Fibroblast of mammary gland (primary cell): ENCODE measurements at places on chromosomes 2 and 18.

- no peak for DNase-seq
Measured at GRCh38 chr2:51028829-51029228, 3.1 kb downstream of the NRXN1 start.

DNA sequence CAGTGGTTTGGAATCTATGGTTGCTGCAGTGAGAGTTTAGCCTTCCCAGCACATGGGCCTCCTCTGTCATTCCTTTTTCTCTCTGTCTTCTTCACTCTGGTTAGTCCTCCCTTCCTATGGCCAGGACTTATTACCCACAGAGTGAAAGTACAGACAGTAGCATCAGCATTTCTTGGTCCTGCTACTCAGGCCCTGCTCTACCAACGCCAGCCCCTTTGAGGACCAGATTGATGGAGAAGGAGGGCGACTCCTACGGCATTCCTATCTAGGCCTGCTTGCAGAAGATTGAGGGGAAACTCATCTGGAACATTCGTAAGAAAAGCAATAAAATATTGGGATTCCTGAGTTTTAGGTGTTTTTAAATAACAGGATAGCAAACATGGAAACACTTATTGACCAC lies 43.5 kb downstream of the BMP10 start:
- no peak for DNase-seq

GRCh38 chr2:221203856-221204255 lies 368.2 kb downstream of the EPHA4 start:
- DNase-seq: no peak

DNA sequence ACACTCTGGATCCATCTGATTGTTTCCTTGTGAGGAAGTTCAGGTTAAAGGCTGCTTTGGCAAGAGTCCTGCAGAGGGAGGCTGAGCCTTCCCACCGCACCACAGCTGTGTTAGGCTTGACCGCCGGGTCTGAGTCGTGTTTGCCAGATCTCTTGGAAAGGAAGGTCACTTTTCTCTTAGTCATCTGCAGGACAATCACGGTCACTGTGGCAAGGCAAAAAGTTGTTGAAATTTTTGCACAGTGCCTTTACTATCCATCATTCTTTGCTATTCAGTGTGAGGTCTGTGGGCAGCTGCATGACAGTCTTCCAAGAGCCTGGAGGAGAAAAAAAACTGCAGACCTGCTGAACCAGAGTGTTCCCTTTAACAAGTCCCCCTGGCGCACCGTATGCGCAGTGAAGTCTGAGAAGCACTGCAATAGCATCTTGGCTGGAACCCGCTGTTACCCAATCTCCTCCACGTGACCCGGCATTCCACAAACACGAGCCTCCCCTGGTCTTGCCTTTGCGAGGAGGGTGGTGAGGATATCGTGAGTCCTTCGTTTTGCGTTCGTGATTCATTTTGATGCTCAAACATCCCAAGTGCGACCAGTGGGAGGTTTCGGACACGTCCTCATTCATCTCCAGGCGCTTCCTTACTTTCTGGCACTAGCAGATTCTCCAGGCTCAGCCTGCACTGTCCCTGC lies 23.0 kb downstream of the BIN1 start:
- peak; percentile 99 for DNase-seq

GRCh38 chr2:74414881-74415761 lies 6.3 kb downstream of the C2orf81 start:
- DNase-seq: peak; percentile 37

- DNase-seq: no peak
Measured at GRCh38 chr2:160200921-160201320, 849 bp upstream of the ITGB6 start.

- no peak for DNase-seq
Measured at GRCh38 chr18:74996996-74997395, 211.9 kb downstream of the PTGR3 start.

DNA sequence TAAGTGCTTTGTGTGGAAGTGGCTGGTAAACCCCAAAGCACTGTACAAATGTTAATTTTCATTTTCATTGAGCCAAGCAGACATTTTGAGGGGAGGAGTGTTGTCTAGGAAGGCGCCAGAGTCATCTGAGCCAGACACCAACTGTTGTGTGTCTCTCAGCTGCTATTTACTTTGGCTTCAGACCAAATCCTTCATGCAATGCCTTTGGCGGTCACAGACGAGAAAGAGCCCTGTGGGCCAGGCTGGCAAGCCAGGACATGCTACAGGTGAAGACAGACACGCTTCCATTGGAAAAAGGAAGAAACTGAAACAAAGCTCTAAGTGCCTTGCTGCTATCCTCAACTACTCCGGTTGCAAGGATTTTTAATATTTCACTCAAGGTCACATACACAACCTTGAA lies 115.4 kb upstream of the CDC42EP3 start:
- DNase-seq: no peak

DNA sequence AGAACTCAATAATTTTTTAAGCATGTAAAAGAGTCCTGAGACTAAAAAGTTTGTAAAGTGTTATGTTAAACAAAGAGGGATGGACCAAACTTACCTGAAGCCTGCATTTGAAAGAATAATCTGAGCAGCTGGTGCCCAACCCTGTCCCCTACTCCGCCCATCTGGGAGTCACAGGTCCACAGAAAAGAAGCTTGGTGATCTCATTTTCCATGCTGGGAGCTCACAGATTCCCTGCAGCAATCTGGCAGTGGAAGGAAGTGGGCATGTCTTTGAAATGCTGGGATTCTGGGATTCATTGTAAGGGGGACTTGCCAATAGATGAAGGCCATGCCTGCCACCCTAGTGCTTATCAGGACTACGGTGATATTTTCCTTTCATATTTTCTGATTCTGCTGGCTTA lies 17.9 kb downstream of the CDH2 start:
- no peak for DNase-seq

- DNase-seq: peak; percentile 86
Measured at GRCh38 chr2:101809698-101810097, 112.2 kb downstream of the MAP4K4 start.

GRCh38 chr2:203585516-203585915 lies 50.4 kb upstream of the RAPH1 start:
- no peak for DNase-seq

DNA sequence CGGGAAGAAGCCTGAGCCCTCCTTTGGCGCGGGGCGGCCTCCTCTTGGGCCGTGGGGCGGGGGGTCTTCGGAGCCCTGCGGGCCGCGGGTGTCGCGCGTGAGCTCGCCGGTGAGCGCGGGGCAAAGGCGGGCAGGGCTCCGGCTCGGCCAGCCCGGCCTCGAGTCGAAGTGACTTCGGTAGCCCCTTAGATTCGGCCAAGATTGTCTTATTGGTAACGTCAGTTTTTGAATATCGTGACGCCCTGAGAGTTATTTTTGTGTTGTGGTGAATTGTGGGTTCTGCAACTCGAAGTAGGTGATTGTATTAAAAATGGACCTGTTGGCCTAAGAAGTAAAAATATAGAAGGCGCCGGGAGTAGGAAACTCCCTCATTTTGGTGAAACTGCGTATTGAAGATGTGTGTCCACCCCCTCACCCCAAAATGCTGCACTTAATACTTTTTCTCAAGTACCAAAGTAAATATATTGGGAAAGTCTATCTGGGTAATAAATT lies 669 bp downstream of the MARCHF7 start:
- DNase-seq: peak; percentile 14

GRCh38 chr2:38626326-38627035 lies 23.8 kb upstream of the HNRNPLL start:
- no peak for DNase-seq

GRCh38 chr2:101185085-101185484 lies 33.9 kb upstream of the TBC1D8 start:
- no peak for DNase-seq

GRCh38 chr2:64214281-64215115 lies 70.3 kb upstream of the PELI1 start:
- DNase-seq: no peak

DNA sequence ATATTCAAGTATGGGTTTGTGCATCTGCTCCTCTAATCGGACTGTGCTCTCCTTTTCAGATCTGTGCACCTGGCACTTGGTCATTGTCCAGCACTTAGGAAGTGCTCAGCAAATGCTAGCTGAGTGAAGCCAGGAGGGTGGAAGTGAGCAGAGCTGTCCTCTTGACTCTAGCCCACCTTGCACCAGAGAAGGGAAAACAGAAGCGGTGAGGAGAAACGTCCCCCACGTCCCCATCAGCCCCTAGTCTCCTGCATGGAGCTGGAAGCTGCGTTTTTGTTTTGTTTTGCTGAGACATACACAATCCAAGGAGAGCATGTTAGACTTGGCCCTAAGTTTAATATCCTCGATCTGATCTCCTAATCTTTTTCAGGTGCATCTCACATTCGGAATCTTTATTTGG lies 73.6 kb downstream of the EN1 start:
- no peak for DNase-seq

DNA sequence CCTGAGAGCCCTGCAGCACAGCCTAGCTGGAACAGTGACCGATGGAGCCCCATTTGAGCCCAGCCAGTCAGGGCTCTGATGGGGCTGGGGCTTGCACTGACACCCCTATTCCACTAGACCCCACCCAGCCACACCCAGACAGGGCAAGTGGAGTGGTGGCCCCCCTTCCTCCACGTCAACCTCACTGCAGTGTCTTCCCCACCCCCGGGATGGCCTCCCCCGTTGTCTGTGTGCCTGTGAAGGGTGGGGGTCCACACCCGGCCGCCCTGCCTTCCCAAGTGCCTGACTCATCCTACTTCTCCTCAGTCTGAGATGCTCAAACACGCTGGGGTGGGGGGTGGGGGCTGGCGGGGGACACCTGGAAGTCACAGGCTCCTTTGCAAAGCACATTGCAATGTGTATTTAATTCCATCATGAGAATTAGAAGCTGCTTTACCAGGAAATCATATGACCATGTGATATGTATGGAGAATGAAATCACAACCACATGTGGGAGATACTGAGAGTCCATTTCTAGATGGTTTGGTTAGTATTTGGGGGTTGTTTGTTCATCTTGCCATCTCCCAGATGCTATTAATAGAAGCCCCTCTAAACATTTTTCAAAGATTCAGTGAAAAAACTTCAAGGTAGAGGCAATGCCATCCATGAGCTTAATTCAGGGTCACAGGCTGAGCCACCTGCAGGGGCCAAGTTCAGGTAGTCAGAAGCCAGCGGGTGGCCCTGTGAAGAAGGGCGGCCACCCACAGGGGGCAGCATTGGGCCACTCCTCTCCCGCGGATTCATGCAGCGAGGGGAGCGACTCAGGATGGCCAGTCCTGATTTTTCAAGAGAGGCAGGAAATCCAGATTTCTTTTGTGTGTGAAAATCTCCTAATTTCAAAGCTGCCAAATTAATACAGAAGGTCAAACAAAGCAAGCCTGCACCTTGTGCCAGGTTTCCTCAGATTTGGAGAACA lies 22.7 kb upstream of the GMPPA start:
- peak; percentile 51 for DNase-seq

- no peak for DNase-seq
Measured at GRCh38 chr2:48424866-48425265, 105.1 kb upstream of the STON1 start.

DNA sequence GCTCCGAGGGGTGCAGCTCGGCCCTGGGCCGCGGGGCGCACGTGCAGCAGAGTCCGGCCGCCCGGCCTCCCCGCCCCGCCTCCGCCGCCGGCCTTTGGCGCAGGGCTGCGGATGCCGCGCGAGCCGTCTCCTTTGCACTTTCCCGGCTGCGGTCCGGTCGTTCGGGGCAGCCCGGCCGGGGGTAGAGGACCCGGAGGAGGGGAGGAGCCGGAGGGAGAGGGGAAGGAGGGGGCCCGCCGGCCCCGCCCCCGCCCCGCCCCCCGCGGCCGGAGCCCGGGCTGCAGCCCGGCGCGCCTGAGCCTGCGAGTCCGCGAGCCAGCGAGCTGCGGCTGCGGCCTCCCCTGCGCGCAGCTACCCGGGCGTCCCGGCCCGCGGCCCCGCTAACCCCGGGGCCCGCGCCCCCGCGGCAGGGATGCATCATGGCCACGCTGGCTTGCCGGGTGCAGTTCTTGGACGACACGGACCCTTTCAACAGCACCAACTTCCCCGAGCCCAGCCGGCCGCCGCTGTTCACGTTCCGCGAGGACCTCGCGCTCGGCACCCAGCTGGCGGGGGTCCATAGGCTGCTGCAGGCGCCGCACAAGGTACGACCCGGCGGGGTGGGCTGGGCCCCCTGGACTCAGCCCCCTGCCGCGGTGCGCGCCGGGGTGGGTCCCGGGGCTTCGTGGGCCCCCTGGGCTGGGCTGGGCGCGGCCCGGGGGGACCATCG lies at the start of gene FHOD3:
Gene FHOD3, plus strand, starts transcription at position 297 of the 709 bp plus-strand sequence. Its CDS starts 123 bp downstream, at position 420.
- DNase-seq: peak; percentile 38

GRCh38 chr2:62426154-62426912 lies 79.7 kb downstream of the TMEM17 start:
- no peak for DNase-seq

DNA sequence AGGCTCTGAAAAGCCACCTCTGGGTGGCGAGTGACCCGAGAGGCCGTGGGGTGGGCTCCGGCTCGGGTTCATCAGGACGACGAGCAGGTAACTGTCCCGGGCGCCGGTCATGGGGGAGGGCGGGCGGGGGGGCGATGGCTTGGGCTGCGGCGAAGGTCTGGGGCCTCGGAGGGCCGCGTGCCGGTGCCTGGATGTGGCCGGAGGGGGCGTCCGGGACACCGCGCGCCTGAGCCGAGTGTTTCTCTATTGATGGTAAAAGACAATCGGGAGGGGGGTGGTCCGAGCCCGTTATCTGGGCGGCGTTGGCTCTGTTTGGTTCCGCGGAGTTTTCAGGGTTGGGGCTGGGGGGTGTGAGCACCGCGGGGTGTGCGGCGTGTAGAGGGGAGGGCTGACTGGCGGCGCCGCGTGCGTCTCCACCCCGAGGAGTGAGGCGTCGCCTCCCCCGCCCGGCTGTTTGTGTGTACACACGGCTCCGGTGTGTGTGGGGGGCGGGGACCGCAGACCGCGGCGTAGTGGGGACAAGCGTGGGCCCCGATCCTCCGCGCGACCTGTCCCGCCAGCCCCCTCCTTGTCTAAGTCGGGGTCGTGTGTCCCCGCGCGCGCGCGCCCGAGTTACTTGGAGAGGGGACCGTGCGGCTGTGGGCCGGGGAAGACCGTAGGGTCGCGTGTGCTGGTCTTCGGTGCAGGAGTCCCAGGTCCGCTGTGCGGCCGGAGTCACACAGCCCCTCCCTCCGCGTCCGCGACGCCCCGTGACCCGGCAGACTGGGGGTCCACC lies 1.6 kb downstream of the CTIF start:
- DNase-seq: peak; percentile 47

DNA sequence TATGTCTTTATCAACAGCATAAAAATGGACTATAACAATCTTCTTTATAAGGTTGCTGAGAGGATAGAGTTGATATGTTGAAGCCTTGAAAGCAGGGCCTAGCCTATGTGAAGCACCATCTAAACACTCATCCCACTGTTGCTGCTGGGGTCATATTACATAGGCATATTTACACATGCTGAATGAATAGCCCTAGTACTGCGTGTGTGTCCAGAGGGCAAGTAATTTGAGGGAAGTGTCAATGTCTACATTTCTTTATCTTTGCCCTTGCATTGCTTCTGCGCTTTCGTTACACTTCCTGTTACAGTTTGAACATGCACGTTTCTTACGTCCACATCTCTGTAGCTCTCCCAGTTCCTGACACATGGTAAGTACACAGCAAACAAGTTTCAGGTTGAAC lies 280.3 kb upstream of the ATP5MC3 start:
- DNase-seq: no peak

DNA sequence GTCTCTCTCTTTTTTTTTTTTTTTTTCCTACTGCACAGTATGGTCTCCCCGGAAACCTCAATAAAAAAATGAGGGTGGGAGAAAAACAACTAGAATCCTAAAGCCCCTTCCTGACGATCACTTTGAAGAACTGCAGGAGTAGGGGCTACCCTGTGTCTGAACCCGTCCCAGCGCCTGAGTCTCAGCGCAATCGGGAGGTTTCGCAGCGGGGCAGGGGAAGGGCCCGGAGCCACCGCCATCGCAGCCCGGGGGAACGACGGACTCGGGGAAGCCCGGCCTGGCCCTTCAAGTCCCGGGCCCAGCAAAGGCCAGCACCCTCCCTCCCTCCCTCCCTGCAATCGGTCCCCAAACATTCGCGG lies 411 bp downstream of the NARS1 start:
- DNase-seq: no peak

- DNase-seq: no peak
Measured at GRCh38 chr2:85578243-85579180, 1.1 kb downstream of the VAMP8 start.
